ENCODE measurements at places on chromosomes 4 and X. TPM values are rescaled to one million over a fixed set of nuclear protein-coding genes. Genes with fewer than 3 reads are reported as not detected.

- DNase-seq = no peak
Observed at GRCh38 chr4:74946196-74946595, 13.3 kb downstream of the PARM1 start.

- DNase-seq = no peak
Observed at GRCh38 chr4:147651563-147651962, 32.4 kb downstream of the PRMT9 start.

DNA sequence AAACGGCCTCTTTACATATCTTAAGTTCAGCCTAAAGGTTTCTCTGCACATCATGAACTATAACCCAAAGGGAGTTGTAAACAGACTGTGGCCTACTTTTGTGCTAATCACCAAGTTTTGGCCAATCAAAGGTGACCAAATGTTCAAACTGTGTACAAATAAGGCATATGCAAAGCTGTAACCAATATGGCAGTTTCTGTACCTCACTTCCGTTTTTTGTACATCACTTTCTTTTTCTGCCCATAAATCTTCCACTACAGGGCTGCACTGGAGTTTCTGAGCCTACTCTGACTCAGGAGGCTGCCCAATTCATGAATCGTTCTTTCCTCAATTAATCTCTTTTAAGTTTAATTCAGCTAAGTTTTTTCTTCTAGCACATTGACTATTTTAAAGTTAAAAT lies 318.7 kb downstream of the SLC7A11 start:
- DNase-seq = no peak

GRCh38 chrX:64427281-64427680 lies 32.0 kb upstream of the MTMR8 start:
- DNase-seq = no peak

GRCh38 chr4:6071959-6072720 lies 53.9 kb upstream of the C4orf50 start:
- DNase-seq = no peak

DNA sequence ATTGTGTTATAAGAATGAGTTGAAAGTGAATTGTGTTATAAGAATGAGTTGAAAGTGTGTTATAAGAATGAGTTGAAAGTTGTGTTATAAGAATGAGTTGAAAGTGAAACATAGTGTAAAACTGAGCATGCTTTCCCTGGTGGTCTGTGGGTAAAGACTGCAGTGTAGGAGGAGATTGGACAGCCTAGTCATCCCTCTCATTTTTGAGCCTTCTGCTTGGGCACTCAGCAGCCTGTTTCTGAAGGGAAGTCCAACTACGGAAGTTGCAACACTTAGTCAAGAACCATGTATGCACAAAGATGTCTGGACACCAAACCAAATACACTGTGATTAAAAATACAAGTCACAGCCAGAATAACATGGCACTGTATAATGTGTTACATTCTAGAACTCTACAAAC lies 72.6 kb downstream of the ANK2 start:
- no peak for DNase-seq

DNA sequence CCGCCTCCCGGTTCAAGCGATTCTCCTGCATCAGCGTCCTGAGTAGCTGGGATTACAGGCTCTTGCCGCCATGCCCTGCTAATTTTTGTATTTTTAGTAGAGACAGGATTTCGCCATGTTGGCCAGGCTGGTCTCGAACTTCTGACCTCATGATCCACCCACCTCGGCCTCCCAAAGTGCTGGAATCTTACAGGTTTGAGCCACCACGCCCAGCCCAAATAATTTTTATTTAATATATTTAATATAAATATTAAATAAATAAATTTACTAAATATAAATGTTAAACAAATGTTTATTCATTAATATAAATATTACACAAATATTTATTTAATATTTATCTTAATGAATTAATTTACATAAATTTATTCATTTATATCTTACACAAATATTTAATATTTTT lies 120.2 kb downstream of the SHOX start:
- no peak for DNase-seq

- DNase-seq = peak; percentile 6
Observed at GRCh38 chrX:37834937-37835336, 12.4 kb downstream of the DYNLT3 start.

GRCh38 chrX:84475101-84475500 lies 27.2 kb downstream of the HDX start:
- no peak for DNase-seq

GRCh38 chr4:138392751-138393308 lies 150.7 kb upstream of the SLC7A11 start:
- DNase-seq = no peak

GRCh38 chrX:16444353-16444752 lies 205.6 kb upstream of the S100G start:
- peak; percentile 57 for DNase-seq

GRCh38 chrX:38646129-38646528 lies 84.8 kb downstream of the TSPAN7 start:
- no peak for DNase-seq

DNA sequence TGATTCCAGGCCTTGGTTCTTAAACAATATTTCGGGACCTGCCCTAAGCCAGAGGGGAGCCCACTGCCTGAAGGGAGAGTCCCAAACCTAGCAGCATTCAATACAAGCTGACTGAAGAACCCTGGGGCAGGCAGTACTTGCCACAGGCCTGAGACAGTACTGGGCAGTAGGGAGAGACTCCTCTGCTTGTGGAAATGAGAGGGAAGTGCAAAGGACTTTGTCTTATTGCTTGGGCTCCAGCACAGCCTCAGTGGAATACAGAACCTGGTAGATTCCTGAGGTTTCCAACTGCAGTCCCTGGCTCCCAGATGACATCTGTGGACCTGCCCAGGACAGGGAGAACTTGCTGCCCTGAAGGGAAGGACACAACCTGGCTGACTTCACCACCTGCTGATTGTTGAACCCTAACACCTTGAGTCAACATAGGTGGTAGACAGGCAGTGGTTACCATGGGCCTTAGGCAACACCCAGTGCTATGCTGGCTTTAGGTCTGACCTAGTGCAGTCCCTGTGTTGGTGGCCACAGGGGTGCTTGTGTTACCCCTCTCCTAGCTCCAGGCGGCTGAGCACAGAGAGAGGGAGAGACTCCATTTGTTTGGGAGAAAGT lies 20.3 kb upstream of the ABCG2 start:
- DNase-seq = no peak

DNA sequence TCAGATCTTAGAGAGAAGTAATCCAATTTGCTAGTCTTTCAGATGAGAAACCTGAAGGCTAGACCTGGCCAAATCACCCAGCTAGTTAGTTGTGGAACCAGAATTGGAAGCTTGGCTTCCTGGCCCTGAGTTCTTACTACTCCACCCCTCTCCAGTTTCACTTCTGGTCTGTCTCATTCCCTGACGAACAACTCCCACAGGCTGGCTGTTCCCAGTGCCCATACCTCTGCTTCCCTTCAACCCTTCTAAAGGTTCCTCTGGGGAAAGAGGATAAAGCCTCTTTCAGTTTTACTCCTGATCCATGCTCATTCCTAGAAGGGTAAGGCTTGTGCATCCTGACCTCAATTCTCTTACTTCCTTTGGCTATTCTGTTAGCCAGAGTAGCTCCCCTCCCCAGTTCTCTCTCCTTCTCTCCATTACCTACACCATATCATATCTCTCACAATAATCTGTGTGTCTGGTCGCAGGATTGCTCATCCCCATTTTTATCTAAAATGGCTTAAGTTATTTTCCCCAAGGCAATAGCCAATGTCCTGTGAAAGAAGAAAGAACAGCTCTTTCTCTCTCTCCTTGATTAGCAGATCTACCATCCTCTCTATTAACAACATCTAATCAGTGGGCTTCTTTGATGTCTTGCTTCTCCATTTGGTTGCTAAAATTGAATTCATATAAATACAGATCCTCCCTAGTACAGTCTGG lies 155.0 kb upstream of the MAOA start:
- peak; percentile 31 for DNase-seq

- DNase-seq = no peak
Observed at GRCh38 chr4:117293784-117294183, 208.4 kb upstream of the TRAM1L1 start.

DNA sequence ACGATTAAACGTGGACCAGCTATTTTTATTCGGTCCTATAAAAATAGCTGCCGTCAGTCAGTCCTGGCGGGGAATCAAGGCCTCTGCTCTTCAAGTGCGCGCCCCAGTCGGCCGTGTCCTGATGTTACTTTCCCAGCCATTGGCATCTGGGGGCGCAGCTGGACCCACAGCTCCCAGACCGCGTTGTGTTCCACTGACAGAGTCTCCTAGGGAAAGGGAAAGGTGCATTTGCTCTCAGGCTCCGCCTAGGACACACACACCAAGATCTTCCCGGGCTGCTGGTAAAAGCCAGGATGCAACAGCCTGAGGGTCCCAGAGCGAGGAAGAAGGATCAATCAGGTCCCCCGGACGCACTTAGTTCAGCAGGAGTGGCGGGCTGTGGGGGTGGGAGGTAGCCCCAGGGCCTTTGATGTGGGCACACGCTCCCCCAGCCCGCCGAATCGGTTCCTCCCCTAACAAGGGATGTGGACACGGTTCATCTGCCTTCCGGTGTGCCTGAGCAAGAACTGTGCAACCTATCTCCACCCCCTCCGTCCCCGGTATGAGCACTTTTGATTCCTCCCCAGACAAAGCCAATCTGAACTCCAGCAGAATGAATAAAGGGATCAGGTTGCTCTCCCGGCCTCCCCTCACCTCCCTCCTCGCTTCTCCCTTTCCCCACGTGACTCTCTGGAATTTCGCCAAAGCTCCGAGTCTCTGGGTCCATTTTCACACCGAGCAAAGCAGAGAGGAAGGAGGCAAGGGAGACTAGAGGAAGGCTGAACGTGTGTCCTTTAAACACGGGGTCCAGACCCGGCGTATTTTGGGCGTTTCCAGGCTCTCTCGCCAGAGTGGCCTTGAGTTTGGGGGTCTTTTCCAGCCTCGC lies 626 bp upstream of the FRAS1 start:
- peak; percentile 67 for DNase-seq

GRCh38 chr4:58136604-58137003 lies 1026.4 kb upstream of the IGFBP7 start:
- DNase-seq = no peak

GRCh38 chr4:16626945-16627344 lies 271.5 kb downstream of the LDB2 start:
- DNase-seq = no peak

DNA sequence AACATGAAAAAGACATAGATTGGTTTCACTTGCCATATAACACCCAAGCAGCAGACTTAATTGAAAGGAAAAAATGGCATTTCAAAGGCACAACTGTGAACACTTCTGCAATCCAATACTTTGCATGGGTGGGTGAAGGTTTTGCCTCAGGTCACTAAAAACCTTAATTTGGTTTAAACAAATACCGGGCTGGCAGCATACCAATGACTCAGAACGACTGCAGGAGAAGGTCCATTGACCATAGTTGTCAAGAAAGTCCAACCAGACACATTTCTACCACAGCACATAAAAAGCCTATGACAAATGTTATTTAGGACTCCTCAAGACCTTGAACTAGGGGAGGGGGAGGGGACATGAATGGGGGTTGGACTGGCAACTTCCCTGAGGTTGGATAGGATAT lies 183.6 kb upstream of the TRPC5 start:
- DNase-seq = no peak

DNA sequence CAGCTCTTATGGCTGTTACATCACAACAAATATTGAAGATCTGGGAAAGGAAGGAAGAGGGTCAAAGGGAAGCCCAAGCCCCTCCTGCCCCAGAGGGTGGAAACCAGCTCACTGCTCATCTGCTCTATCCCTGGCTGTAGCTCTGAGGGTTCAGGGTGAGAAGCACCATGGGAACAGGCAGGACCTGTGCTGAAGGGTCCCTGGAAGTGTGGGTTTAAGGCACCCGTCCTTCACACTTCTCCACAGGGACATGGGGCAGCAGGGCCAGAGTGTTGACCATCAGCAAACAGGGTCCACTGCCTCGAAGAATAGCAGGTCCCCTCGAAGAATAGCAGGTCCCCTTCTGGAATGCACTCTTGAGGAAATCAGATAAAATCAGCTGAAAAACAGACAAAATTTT lies 4.4 kb downstream of the RTL5 start:
- no peak for DNase-seq

DNA sequence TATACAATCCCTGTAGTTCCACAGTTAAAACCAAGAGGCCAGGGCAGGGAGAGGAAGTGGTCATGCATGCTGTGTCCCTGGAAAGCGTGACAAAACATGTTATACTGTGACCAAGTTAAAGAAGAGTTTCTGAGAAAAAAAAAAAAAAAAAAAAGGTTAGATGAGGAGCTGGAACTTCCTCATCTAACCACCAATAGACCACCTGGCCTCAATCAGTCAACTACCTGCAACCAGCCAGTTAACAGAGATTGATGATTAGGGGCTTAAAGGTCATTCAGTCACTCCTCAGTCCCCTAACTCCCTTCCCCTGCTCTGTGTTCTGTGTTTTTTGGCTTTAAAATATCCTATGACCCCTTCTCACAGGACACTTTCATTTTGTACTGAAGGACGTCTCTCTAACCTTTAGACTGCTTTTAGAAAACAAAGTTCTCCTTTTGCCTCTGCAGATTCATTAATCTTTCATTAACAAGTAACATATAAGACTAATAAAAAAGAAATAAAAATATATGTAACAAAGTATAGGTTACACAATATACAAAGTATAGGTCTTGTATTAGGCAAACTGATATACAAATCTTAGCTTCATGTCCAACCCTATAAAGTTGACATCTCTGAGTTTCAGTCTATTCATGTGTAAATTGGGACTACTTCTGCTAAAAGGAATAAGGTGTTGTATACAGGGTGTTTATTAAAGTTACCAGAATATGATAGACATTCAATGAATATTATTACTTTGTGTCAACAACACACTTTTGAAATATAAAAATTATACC lies 179.1 kb upstream of the NDST4 start:
- DNase-seq = no peak

FBXL5 gene
- total RNA-seq = 102 TPM

NAA11 gene
- total RNA-seq = not detected

FGD1 gene
- 1.7 TPM for total RNA-seq

ARMCX6 gene
- 15.0 TPM for total RNA-seq

ADH1B gene
- total RNA-seq = 0.26 TPM

STBD1 gene
- total RNA-seq = 10.0 TPM

EGF gene
- 1.1 TPM for total RNA-seq

EDA2R gene
- total RNA-seq = 5.3 TPM

C4orf50 gene
- total RNA-seq = not detected

SLC9B2 gene
- total RNA-seq = 9.6 TPM

IQCM gene
- not detected for total RNA-seq

ZNF280C gene
- total RNA-seq = 0.90 TPM
